ENCODE measurements at places on chromosomes 1 and 21.
A peak's percentile ranks its signal among the peaks of the same experiment; 100 is the strongest.

DNA sequence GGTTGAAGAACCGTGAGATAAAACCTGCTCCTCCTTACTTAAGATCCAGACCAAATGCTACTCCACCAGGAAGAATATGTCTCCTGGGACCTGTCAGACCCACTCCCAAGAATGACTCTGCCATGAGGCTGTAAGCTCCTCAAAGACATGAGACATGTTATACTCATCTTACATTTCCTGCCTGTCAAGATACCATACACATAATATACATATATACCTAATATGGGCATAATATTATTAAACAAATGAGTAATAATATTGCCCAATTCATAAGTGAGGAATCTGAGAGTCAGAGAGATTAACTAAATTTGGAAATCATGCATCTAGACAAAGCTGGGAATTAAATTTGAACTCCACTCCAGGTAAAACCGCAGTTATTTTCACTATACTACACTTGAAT lies 634.9 kb downstream of the LMO4 start:
- no peak for DNase-seq

GRCh38 chr1:226964068-226964425 lies 24.0 kb downstream of the COQ8A start:
- no peak for DNase-seq

- no peak for DNase-seq
These were observed 49.3 kb downstream of the CD34 start for GRCh38 chr1:207861442-207862177.

- no peak for DNase-seq
These were observed 4.1 kb downstream of the DCAF8 start for GRCh38 chr1:160258177-160258798.

GRCh38 chr21:26506956-26507355 lies 66.1 kb downstream of the CYYR1 start:
- no peak for DNase-seq

GRCh38 chr1:221793439-221794078 lies 51.7 kb upstream of the DUSP10 start:
- peak; percentile 59 for DNase-seq
